ENCODE measurements at places on chromosomes 3 and 15.

GRCh38 chr3:97871801-97872524 lies 50.2 kb downstream of the CRYBG3 start:
- no peak for DNase-seq

GRCh38 chr3:47016934-47017435 lies 37.5 kb downstream of the NBEAL2 start:
- peak; percentile 78 for DNase-seq

DNA sequence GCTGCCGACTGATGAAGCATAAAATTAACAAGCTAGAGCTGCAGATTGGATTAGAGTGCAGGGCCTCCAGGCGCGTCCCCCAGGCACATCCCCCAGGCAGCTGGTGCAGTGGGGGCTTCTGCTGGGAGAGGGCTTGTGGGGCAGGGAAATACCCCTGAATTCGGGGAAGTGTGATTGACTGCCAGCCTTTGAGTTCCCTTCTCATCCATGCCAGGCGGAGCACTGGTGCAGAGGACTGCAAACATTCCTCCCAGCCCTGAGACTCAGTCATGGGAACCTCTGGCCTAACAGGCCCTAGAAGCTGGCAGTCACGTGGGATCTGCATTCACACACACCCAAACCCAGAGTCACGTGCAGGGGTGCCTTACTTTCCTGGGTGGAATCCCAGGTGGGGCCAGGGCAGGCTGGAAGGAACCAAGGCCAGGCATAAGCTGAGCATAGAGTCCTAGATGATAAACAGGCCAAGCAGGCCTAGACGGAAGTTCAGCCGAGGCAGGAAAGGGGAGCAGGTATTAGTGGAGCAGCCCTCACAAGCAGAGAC lies 46.2 kb upstream of the SEC22A start:
- no peak for DNase-seq

DNA sequence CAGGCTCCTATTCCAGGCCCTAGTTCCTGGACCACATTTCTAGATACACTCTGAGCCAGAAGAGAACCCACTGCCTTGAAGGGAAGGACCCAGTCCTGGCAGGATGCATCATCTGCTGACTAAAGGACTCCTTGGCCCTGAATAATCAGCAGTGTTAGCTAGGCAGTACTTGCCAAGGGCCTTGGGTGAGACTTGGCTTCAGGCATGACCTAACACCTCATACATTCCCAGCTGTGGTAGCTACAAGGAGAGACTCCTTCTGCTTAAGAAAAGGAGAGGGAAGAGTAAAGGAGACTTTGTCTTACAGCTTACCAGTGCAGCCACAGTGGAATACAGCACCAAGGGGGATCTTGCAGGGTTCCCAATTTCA lies 26.4 kb downstream of the PEAK1 start:
- no peak for DNase-seq

GRCh38 chr3:192745150-192745549 lies 17.8 kb upstream of the FGF12 start:
- no peak for DNase-seq

- no peak for DNase-seq
These were observed 1006.7 kb downstream of the ROBO2 start for GRCh38 chr3:78046566-78046965.

DNA sequence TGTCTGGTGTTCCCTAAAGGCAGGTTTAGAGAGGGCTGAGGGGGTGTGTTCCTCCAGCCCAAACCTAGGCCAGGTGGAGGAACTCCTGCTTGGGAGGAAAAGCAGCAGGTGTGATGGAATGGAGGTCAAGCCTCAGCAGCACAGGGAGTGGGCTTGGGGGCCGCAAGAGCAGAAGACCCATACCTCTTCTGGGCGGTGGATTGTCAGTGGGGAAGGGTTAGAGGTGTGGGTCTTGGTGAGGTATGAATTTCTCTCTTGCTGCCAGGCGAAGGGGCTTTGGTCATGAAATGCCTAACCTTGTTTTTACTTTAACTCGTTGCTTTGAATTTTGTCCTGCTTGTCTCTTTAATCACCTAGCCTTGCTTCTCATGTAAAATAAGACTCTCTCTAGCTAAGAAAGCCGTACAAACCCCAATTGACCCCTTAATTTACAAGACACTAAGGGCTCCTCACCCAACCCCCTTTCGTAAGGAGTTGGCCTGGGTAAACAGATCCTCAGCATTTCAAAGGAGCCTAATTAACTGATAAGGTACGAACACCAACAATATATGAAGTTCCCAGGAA lies 38.9 kb downstream of the DHX30 start:
- no peak for DNase-seq

DNA sequence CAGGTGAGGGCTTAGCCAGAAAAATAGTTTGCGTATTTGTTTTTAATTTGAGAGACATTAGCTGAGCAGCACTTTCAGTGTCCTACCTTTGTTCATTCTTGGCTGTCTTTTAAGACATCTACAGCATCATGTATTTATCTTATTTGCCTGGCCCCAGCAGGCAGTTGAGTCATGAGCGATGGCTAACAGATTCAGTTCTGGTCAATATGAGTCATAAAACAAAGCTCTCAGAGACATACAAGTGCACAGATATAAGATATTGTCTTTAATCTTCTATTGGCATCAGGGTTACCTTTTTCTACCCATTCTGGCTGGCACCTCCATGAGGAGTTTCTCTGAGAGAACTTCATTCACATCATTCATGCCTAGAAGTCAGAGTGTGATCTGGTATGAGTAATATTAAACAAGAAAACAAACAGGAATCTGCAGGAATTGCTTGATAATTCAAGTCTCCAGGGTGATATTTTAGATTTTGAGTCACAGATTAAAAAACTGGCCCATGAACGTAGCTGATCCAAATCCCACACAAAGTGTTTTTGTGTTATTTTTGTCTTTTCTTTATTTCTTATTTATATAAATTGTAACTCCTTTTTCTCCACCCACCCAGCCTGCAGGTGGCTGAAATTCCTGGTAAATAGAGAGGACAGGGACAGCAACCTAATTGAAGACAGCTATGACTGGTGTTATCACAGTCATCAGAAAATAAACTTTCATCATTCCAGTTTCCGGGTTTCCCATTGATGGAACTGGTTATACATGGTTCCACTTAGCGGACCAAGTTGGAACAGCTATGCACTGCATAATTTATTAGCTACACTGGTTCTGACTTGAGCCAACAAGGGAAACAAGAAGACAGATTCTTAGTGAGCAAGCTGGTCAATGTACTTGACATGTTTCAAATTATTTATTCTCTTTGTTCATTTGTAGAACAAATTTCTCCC lies 47.3 kb downstream of the PLSCR2 start:
- no peak for DNase-seq

- DNase-seq, result no peak
These were observed 670 bp upstream of the ISLR start for GRCh38 chr15:74172701-74173379.

DNA sequence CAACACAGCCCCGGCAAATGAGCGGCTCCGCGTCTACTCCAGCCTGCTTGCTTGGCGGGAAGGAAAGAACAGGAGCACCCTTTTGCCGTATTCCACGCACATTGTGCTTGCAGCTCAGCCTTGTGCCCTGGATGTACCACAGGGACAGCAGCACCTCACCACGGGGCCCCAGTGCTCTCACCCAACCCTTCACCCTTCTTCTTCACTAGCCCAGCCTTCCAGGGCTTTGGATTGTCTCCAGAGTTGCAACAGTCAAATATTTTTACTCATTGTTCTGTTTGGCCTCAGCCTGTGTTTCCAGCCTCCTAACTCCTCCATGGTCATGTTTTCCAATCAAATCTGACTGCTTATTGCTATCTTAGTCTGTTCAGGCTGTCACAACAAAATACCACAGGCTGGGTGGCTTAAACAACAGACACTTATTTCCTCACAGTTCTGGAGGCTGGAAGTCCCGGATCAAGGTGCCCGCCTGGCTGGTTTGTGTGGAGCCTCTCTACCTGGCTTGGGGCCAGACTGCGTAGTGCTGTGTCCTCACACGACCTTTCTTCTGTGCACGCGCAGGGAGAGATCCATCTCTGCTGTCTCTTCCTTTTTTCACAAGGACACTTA lies 79.2 kb upstream of the ABHD17C start:
- DNase-seq, result no peak

- no peak for DNase-seq
These were observed 52.3 kb upstream of the CHD2 start for GRCh38 chr15:92847841-92848240.

- no peak for DNase-seq
These were observed 2.7 kb upstream of the KNSTRN start for GRCh38 chr15:40379853-40380252.

- DNase-seq, result no peak
These were observed 38.7 kb downstream of the GJD2 start for GRCh38 chr15:34716111-34716510.

GRCh38 chr3:74562558-74563269 lies 51.7 kb downstream of the CNTN3 start:
- no peak for DNase-seq

GRCh38 chr3:122989856-122990575 lies 37.5 kb downstream of the SEMA5B start:
- no peak for DNase-seq

DNA sequence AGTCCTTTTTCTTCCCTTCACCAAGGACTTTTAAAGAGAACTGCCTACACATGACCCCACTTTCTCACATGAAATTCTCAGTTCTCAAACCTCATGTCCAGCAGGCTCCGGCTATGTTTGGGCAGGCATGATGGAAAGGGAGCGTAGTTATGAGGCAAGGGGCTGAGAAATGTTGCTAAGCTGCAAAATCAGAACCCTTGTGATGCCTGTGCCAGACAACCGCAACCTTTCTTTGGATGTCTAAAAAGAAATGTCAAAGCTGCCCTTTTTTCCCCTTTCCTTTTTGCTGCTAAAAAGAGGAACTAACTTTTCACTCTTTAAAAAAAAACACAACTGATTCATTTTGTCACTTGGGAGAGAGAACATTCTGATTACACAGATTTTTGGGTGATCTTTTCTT lies 19.2 kb downstream of the GNB4 start:
- DNase-seq, result peak; percentile 51

DNA sequence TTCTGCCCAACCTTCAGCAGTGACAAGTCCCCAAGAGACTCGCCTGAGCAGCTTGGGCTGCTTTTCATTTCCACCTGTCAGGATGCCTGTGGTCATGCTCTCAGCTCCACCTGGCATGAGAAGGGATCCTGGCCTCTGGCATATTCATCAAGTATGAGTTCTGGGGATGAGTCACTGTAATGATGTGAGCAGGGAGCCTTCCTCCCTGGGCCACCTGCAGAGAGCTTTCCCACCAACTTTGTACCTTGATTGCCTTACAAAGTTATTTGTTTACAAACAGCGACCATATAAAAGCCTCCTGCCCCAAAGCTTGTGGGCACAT lies 3.5 kb downstream of the MYD88 start:
- no peak for DNase-seq

GRCh38 chr15:29242456-29243242 lies 27.0 kb downstream of the NSMCE3 start:
- no peak for DNase-seq

GRCh38 chr3:129016356-129016719 lies 15.2 kb downstream of the EFCC1 start:
- peak; percentile 77 for DNase-seq

DNA sequence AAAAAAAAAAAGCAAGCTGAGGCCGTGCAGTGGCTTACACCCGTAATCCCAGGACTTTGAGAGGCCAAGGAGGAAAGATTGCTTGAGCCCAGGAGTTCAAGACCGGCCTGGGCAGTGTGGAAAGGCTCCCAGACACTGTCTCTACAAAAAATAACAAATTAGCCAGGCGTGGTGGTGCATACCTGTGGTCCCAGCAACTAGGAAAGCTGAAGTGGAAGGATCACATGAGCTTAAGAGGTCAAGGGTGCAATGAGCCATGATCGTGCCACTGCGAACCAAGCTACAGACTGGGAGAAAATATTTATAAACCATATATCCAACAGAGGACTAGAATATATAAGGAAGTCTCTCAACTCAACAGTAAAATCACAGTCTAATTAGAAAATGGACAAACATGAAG lies 10.0 kb downstream of the KLHDC8B start:
- no peak for DNase-seq

GRCh38 chr3:31406896-31407295 lies 125.8 kb upstream of the STT3B start:
- DNase-seq, result no peak

DNA sequence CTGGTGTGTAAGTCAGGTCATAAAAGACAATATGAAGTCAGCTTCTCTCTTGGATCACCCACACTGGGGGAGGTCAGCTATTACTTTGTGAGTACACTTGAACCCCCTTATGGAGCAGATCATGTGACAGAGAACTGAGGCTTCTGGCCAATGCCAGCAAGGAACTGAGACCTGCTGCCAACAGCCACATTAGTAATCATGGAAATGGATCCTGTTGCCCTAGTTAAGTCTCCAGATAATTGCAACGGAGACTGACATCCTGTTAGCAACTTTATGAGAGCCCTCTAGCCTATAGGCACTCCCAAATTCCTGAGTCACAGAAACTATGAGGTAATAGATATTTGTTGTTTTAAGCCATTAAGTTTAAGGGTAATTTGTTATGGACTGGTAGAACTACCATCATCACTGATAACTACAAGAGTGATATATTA lies 110.4 kb upstream of the GMNC start:
- DNase-seq, result no peak

- DNase-seq, result no peak
These were observed 960 bp downstream of the THBS1 start for GRCh38 chr15:39581793-39582285.

- no peak for DNase-seq
These were observed 255.1 kb upstream of the CMC1 start for GRCh38 chr3:27986234-27986879.

DNA sequence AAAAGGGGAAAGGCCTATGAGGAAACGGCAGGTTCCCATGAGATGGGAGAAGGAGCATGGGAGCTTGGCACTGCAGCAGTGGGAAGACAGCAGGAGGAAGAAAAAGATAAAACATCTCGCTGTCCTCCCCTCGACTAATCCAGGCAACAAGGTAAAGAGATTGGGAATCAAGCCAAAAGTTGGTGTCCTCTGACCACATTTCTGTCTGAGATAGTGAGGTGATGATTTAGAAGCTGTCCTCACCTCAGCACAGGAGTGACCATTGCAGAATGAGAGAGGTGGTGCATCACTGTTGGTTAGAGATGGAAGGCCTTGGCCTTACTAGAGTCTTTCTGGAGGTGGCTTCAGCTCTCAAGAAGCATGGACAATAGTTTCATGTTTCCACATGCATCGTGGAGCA lies 226.6 kb upstream of the CCDC54 start:
- no peak for DNase-seq

DNA sequence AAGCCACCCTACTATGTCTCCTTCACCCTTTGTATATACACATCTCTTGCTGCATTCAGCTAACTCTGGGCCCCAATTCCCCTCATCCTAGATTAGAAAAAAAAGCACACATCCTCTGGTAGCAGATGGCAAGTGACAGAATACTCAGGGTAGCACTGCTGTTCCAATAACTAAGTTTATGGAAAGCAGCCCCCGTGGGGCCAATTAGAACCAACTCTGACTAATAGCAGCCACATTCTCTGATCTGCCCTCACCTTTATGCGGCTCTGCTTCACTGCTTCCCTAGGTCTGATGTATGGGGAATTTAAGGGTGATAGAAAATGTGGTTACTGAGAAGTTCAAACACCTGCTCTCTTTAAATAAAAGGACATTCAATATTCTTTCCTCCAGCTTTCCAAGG lies 74.9 kb upstream of the SETMAR start:
- peak; percentile 46 for DNase-seq

Measured in Karpas-422 (cell line).